Occipital lobe (tissue), 3 donors: ENCODE measurements at places on chromosomes 2 and 18. TPM values are rescaled to one million over a fixed set of nuclear protein-coding genes. Genes with fewer than 3 reads are reported as not detected.

GRCh38 chr2:54271189-54271588, 15.2 kb upstream of the TSPYL6 start:
- no peak for DNase-seq

- DNase-seq = no peak
Measured at GRCh38 chr2:120883607-120884440, 148.2 kb downstream of the GLI2 start.

- no peak for DNase-seq
Measured at GRCh38 chr2:8086357-8086756, 595.5 kb upstream of the ID2 start.

- DNase-seq = no peak
Measured at GRCh38 chr2:208142240-208142924, 3.6 kb downstream of the CRYGB start.

TFPI gene
- total RNA-seq = 35.2 TPM

NT5DC4 gene
- not detected for total RNA-seq

GRCh38 chr2:199933466-199933865, 21.8 kb downstream of the TYW5 start:
- no peak for DNase-seq

SULT6B1 gene
- total RNA-seq = not detected

DNA sequence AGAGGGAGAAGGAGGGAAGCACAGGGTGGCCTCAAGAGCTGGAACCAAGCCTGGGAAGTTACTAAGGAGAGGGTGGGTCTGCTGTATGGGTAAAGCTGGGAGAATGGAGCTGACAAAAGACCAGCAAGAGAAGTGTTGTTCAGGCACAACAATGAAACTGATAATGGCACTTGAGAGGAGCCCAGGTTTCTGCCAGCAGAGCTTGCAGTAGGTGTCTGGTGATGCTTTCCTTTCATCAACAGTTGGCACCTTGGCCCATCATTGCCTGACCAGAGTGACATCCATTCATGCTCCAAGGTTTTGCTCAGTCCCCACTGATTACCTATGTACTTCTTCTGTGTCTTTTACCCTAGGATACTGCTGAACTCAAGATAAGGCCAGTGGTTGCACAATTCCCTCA, 92.9 kb upstream of the CXCR4 start:
- DNase-seq = no peak

REG3G gene
- total RNA-seq = not detected

IL36RN gene
- total RNA-seq = not detected

DNA sequence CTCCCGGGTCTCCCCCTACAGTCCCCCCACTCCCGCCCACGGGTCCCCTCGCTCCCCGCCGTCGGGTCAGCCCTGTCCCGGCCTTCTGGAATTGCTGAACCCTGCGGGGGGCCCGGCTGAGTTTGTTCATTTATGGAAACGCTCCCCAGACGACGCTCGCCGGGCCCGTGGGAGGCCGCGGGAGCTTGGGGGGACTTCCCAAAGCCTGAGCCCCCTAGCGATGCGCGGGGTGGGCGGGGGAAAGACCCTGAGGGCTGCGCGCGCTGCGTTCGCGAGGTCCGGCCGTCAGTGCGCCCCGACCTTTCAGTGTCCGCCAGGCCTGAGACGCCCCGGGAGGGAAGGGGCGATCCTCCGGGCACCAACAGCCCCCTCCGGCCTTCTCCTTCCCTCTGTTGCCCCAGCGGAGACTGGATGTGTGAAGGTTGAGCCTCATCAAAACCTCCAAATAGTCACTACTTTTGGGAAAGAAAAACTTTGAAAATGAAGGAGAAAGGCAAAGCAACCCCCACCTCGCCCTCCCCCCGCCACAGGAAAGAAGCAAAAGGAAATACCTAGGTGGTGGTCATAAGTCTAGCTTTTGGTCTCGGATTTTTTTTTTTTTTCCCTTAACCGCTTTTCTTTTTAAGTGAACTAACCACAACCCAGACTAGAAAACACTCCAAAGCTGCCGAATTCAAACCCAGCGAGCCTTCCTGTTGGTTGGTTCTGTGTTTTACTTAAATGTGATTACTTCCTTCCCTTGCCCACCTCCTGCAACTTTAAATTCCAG, 509 bp upstream of the CYS1 start:
- no peak for DNase-seq

- DNase-seq = no peak
Measured at GRCh38 chr2:71833855-71834560, 313.7 kb downstream of the CYP26B1 start.

FTCDNL1 gene
- 3.3 TPM for total RNA-seq

RAX gene
- not detected for total RNA-seq

DNA sequence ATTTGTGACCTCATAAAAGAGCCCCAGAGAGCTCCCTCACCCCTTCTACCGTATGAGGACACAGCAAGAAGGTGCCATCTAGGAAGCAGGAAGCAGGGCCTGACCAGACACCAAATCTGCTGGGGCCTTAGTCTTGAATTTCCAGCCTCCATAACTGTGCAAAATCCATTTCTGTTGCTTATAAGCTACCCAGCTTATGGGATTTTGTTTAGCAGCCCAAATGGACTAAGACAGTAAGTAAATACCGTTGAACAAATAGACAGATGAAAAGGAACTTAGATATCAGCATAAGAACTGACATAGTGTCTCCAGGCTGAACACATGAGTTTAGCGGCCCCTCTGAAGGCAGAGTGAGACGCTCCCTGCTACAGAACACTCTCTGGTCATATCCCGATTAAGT, 130.9 kb downstream of the UXS1 start:
- no peak for DNase-seq

DNA sequence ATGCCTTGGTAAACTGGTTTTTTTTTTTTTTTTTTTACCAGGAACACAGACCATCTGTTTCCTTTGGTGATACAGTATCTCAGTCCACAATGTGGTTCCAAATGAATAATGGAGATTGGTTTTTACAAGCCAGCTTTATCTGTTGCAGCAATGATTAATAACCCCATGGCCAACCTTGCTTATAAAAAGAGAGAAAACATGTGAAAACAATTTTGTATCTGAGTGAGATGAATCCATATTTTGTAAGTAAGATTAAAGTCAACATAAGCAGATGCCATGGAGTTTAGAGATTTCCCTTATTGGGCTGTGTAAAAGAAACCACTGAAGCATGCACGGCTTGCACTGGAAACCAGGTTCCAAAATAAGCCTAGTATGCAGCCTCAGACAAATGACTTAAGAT, 108.6 kb upstream of the CNTNAP5 start:
- no peak for DNase-seq
